ENCODE measurements at places on chromosomes 6 and 20.

DNA sequence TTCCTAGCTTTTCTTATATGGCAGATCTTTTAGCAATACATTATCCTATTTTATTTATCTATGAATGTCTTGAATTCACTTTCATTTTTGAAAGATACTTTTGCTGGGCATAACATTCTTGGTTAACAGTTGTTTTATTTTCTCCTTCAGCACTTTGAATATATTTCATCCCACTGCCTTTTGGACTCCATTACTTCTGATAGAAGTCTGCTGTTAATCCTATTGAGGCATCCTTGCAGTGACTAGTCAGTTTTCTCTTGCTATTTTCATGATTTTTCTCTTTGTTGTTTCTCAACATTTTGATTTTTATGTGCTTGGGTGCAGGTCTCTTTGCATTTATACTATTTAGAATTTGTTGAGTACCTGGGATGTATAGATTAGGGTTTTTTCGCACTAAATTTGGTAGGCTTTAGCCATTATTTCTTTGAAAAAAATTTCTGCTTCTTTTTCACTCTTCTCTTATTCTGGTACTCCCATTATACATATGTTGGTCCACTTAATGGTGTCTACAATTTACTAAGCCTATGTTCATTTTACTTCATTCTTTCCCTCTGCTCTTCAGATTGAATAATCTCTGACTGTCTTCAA is 53.2 kb downstream of the PHACTR3 start:
- no peak for DNase-seq

DNA sequence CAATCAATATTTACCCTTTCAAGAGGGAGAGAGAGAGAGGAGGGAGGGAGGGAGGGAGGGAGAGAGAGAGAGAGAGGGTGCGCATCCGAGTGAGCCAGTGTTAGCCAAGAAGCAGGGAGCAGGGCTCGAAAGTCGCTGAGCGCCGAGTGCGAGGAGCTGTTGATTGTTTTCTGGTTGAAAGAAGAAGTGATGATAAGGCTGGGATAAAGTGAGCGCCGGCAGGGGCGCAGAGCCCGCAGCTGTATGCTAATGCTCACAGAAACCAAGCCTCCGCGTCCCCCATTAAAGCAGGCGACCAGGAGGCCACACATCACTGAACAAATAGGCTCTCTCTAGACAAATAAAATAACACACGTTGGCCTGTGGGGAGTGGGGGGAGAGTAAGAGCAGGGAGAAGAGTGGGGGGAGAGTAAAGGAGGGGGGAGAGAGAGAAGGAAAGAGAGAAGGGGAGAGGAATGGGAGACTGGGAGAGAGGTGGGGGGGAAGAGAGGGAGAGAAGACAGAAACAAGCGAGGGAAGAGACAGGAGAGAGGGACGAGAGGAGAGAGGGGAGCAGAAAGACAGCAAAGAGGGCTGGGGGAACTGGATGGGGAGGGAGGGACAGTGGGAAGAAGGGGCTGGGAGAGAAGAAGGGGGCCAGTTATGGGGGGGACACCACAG is 5.0 kb upstream of the INSM1 start:
- DNase-seq, result no peak

DNA sequence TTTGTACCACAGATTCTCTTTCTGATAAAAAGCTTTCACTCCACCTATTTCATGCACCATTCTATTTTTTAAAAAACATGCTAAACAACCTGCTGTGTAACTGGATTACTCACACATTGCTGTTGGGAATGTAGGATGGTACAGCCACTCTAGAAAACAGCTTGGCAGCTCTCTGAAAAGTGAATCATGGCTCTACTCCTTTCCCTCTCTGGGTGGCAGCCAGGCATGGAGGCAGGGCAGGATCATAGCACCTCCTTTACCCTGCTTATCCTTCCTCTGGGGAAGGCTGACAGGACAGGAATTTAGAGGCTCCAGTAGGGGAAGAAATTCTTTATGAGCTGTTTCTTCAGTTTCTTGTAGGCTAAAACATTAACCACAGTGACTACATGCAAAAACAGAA is 6.7 kb upstream of the VNN2 start:
- no peak for DNase-seq

- no peak for DNase-seq
Observed at GRCh38 chr6:2116496-2116895, 128.9 kb downstream of the GMDS start.

DNA sequence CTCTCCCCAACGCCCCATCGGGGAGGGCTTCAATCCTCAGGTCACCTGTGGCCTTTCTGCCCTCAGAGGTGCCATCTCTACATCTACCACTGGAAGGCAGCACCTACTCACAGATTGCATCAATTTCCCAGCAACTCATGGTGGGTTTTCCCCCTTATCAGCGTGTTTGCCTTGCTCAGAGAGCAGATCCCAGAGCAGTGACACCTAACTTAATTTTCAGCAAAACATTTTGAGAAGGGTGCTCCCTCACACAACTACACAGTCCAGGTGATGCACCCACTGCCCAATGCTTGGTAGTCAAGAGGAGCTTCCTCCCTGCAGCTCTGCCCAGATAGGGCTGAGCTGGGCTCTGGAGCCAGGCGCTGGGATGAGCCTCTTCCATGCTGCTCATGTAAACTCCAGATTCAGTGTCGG is 48.2 kb downstream of the PLG start:
- DNase-seq, result no peak

DNA sequence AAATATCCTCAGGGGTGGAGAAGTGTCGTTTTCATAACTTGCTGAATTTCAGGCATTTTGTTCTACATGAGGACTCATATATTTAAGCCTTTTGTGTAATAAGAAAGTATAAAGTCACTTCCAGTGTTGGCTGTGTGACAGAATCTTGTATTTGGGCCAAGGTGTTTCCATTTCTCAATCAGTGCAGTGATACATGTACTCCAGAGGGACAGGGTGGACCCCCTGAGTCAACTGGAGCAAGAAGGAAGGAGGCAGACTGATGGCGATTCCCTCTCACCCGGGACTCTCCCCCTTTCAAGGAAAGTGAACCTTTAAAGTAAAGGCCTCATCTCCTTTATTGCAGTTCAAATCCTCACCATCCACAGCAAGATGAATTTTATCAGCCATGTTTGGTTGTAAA is 20.3 kb upstream of the MAPK13 start:
- no peak for DNase-seq

- DNase-seq, result no peak
Observed at GRCh38 chr6:46254331-46254730, 83.6 kb upstream of the ENPP5 start.

DNA sequence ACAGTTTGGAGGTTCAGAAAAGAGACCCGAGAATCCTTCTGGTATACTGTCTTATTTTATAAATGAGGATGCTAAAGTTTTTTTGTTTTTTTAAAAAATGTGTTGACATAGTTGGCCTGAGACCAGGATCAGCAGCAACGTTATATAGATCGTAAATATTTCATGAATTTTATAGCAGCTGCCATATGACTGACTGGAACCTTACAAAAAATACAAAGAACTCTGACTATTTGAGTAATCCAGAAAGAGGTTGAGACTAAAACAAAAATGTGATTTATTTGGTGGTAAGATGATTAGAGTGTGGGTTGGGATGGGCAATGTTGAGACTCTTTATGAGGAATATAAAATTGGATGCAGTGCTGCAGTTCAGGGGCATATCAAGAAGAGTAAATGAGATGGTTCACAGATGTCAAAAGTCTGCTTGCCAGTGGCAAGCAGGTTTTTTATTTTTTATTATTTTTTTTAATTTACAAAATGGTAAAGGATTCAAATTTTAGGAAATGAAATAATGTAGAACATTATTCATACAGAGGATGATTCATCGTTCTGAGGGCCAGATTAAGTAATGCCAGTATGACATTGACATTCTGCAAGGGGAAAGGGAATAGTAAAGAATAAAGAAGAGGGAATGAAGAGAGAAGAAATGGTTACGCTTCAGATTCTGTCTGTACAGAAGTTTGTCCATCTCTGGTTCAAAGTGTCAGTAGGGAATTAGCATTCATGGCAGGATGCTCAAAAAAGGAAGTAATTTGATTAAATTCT is 58.5 kb downstream of the SCAF8 start:
- no peak for DNase-seq

GRCh38 chr6:31723980-31724691 is 963 bp downstream of the MPIG6B start:
- no peak for DNase-seq

GRCh38 chr6:55669028-55669427 is 90.0 kb upstream of the HMGCLL1 start:
- peak; percentile 67 for DNase-seq

- DNase-seq, result no peak
Observed at GRCh38 chr6:22249711-22250350, 47.0 kb downstream of the PRL start.

GRCh38 chr20:53652090-53652858 is 58.6 kb upstream of the ZNF217 start:
- DNase-seq, result no peak

GRCh38 chr6:99091985-99092384 is 144.2 kb upstream of the FBXL4 start:
- DNase-seq, result no peak

DNA sequence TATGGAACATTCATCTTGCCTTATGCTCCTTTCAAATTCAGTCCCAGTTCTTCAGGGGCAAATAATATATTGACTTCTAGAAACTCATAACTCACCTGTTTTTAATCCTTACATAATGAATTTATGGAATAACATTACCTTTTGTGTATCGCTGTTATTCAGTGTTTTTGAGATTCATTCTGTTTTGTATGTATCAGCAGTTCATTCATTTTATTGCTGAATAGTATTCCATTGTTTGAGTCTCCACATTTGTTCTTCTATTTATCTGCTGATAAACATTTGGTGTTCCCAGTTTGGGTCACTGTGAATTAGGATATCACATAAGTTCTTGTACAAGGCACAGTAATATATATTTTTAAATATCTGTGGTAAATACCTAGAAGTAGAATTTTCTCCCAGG is 5.1 kb downstream of the SEMG2 start:
- no peak for DNase-seq

GRCh38 chr6:145863366-145863765 is 48.8 kb upstream of the FBXO30 start:
- DNase-seq, result no peak

GRCh38 chr6:157209865-157210530 is 113.3 kb downstream of the TMEM242 start:
- DNase-seq, result no peak

DNA sequence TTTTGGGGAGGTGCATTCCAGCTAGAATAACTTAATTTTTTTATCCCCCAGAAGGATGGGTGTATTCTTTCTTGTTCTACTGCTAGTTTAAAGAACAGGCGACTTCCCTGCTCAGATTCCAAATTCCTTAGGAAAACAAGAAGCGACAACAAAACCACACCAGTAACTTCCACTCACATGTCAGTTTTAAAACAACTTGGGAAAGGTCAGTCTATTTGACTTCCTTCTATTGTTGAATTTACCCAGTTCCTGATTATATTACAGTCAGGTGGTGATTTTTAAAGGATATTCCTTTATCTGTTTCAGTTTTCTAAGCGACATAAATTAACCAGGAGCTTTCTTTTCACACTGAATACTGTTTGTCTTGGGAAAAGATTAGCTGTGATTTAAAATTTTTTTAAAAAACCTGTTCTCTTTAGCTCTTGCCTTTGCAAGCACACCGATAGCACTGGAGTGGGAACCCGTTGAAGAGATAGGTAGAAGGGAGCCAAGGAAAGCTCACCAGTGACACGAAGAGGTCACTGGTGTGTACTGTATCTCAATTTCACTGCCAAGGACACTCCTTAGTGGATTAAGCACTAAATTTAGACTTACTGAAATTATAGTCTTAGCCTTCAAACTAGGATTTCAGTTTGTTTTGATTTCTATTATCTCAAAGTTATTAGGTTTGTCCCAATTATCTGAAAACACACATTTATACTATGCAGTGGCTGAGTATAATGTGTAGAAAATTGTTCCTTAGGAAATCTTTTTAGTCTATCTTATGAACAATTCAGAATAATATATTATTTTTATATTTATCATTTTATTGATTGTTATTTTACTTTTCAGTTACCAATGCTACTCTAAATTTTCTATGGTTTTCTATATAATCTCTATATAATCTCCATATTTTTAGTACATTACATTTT is 22.3 kb downstream of the MARCKS start:
- peak; percentile 88 for DNase-seq

DNA sequence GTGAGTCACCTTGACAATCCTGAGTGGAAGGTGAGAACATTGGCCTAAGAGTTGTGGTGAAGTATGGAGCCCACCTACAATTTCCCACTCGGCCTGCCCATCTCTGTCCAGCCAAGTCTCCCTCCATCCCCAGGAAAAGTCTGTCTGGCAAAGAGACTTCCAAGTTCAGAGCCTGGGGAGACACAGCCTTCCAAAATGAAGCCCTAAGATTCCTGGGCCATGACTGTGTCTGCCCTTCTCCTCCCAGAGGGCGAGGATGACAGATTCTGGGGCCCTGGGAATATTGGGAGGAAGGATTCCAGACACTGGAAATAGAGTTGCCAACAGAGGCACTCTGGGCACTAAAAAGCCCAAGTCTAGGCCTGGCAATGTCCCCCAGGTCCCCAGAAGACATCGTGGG is 176.8 kb downstream of the NFATC2 start:
- no peak for DNase-seq

DNA sequence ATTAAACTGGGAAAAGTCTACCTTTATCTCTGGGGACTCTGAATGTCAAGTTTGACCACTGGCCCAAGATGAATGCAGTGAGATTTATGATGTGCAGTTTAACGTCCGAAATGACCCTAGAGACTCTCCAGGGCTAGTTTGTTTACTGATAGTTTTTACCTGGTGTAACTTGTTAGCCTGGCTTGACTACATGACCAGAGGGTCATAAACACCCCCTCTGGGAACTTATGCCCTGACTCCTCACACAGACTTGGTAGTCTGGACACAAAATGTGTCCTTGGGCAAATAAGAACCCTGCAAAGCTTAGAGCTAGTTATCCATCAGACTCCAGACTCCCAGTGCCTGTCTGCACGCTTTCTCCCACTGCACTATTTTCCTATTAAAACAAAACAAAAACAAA is 606.5 kb downstream of the HACE1 start:
- DNase-seq, result no peak

DNA sequence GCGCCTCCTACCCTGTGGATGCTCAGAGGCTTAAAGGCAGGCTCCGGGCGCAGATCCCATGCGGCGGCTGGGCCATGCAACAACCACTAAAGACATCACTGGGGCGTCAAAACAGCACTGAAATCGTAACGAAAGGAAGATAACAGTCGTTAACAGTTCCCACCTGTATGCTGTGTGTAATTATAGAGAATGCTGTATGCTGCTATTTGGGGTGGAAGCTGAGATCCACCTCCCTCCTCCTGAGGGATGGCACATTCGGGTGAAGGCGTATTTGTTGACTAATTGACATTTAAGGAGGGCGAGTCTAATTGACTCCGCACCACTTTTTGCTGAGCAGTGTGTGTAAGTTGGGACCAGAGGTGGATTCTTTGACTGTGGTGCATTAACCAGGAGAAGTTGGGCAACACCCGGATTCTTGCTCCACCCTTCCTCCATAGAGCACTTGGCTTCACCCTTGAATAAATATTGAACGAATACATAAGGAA is 687 bp downstream of the SLC35A1 start:
- no peak for DNase-seq

- DNase-seq, result no peak
Observed at GRCh38 chr6:135675862-135676261, 175.6 kb upstream of the PDE7B start.

GRCh38 chr20:58471193-58472164 is 43.7 kb downstream of the APCDD1L start:
- DNase-seq, result peak; percentile 96
